ENCODE measurements at places on chromosomes 5 and 9.

DNA sequence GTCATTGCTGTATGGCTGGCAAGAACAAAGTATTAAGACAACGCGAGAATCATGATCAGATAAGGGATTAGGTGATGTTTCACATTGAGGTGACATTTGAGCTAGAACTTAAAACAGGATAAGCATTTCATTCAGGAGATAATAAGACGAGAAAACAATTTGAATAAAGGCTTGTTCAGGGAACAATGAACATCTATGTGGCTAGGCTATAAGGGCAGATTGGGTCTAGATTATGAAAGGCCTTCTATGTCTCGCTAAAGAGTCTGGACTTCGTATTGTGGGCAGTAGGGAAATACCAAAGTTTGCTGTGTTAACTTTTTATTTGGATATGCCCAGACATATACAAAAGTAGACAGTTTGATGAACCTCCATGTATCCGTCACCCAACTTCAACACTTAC, 6.9 kb downstream of the MRPL22 start:
- H3K4me1 ChIP-seq: no peaks in the 10 kb centered on the region
- no peaks in the 10 kb centered on the region for H3K36me3 ChIP-seq
- no peaks in the 10 kb centered on the region for H3K27me3 ChIP-seq
- no peak for DNase-seq

DNA sequence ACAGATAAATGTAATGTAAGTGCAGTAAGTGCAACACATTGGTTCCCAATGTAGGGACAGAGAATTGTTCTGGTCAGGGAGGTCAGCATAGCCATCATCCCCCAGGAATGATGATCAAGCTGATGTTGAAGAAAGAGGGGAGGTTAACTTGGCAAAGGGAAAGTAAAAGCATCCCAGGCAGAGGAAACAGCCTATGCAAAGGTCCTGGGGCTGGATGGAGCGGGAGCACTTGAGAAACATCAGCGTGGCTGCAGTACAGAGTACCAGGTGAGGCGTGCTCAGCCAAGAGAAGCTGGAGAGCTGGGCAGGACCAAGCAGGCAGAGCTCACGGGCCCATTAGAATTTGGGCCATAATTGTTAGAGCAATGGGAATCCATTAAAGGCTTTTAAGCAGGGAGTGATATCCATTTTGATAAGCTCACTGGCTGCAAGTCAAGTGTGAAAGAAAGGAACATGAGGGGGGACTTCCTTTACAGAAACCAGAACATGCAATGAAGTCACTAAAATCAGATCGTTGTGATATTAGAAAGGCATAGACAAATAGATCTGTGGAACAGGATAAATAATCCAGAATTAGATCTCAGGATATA, 50.1 kb upstream of the HAND1 start:
- DNase-seq: no peak
- no peaks in the 10 kb centered on the region for H3K36me3 ChIP-seq
- H3K4me1 ChIP-seq: no peaks in the 10 kb centered on the region
- H3K4me3 ChIP-seq: no peak overlapping the region

- no peaks in the 10 kb centered on the region for H3K4me1 ChIP-seq
- H3K36me3 ChIP-seq: no peaks in the 10 kb centered on the region
- DNase-seq: no peak
- no peaks in the 10 kb centered on the region for H3K27me3 ChIP-seq
Observed at GRCh38 chr5:43152946-43153345, 32.2 kb downstream of the ZNF131 start.

DNA sequence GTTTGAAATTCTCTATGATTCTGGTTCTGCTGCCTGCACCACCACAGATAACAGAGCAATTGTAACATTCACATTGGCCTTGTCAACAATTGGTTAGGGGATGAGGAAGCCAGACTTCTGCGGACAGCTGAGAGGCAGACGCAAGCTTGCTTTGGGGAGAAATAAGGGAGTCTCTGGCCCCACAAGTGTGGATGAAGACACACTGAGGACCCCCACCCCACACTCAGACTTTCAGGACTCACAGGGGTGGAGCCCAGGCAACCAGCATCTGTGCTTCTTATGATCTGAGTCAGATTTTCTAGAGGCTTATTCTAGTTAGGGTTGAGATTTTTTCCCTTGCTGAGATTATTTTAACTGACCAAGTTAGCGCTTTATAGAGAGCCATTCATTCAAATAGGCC, 140.3 kb upstream of the IRX2 start:
- H3K36me3 ChIP-seq: no peaks in the 10 kb centered on the region
- H3K27ac ChIP-seq: no peak overlapping the region
- no peaks in the 10 kb centered on the region for H3K4me1 ChIP-seq
- no peak overlapping the region for H3K4me3 ChIP-seq
- DNase-seq: no peak
- no peaks in the 10 kb centered on the region for H3K27me3 ChIP-seq

- no peak overlapping the region for H3K27ac ChIP-seq
- no peaks in the 10 kb centered on the region for H3K27me3 ChIP-seq
- DNase-seq: no peak
- no peak overlapping the region for H3K4me3 ChIP-seq
Observed at GRCh38 chr5:128216860-128217531, 133.4 kb downstream of the SLC12A2 start.

DNA sequence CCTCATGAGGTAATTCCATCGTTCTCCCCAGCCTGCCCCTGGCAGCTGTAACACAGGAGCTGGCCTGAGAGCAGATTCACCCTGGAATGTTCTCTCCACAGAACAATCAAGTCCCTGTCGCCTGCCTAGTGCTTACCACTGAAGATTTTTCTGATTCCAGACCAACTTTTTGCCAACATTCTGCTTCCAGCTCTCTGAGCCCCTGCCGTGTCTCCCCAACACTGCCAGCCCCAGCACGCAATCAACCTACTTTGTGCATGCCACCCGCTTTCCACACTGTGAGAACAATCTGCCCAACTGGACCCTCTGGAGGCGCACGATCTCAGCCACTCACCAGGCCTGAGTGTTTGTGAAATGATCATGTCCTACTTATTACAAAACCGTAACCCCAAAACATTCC, 62.6 kb downstream of the PSMB7 start:
- peaks cover 6% of the 10 kb centered on the region for H3K36me3 ChIP-seq
- DNase-seq: no peak
- no peak overlapping the region for H3K4me3 ChIP-seq
- H3K4me1 ChIP-seq: no peaks in the 10 kb centered on the region
- H3K27ac ChIP-seq: no peak overlapping the region

DNA sequence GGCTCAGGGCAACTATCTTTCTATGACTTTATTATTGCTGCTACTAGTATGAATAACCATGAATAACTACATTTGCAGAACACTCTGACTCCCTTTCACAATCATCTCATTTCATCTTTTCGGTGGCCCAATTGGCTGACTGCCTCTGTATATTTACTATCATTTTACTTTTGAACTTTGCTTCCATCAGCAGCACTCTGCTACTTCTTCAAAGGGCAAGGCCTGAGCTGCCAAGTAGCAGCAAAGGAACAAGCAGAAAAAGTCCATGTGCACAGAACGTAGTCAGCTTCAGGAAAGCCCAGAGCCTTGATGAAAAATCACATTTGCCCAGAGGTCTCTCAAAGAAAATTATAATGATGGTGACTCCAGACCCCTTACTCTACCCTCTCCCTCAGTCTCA, 214.5 kb upstream of the PUM3 start:
- no peak overlapping the region for H3K27ac ChIP-seq
- DNase-seq: no peak
- no peaks in the 10 kb centered on the region for H3K36me3 ChIP-seq
- H3K4me3 ChIP-seq: no peak overlapping the region
- no peaks in the 10 kb centered on the region for H3K4me1 ChIP-seq
- no peaks in the 10 kb centered on the region for H3K27me3 ChIP-seq

GRCh38 chr5:1914471-1914870, 31.7 kb upstream of the IRX4 start:
- no peaks in the 10 kb centered on the region for H3K4me1 ChIP-seq
- DNase-seq: no peak
- H3K4me3 ChIP-seq: no peak overlapping the region
- H3K27me3 ChIP-seq: no peaks in the 10 kb centered on the region
- H3K27ac ChIP-seq: no peak overlapping the region
- no peaks in the 10 kb centered on the region for H3K36me3 ChIP-seq

GRCh38 chr5:16291474-16291873, 111.9 kb upstream of the MARCHF11 start:
- H3K27me3 ChIP-seq: no peaks in the 10 kb centered on the region
- H3K36me3 ChIP-seq: no peaks in the 10 kb centered on the region
- H3K27ac ChIP-seq: no peak overlapping the region
- H3K4me1 ChIP-seq: no peaks in the 10 kb centered on the region
- no peak overlapping the region for H3K4me3 ChIP-seq
- no peak for DNase-seq

GRCh38 chr5:154309371-154309745, 118.8 kb downstream of the GALNT10 start:
- no peaks in the 10 kb centered on the region for H3K27me3 ChIP-seq
- H3K4me3 ChIP-seq: no peak overlapping the region
- H3K27ac ChIP-seq: no peak overlapping the region
- no peaks in the 10 kb centered on the region for H3K4me1 ChIP-seq

- DNase-seq: no peak
- no peak overlapping the region for H3K4me3 ChIP-seq
- H3K4me1 ChIP-seq: no peaks in the 10 kb centered on the region
- H3K27ac ChIP-seq: no peak overlapping the region
- no peaks in the 10 kb centered on the region for H3K36me3 ChIP-seq
Observed at GRCh38 chr5:133738271-133738670, 125.9 kb upstream of the FSTL4 start.

- H3K4me3 ChIP-seq: no peak overlapping the region
- H3K27me3 ChIP-seq: no peaks in the 10 kb centered on the region
- no peaks in the 10 kb centered on the region for H3K4me1 ChIP-seq
- no peak for DNase-seq
- no peak overlapping the region for H3K27ac ChIP-seq
- H3K36me3 ChIP-seq: no peaks in the 10 kb centered on the region
Observed at GRCh38 chr5:126938466-126938865, 91.9 kb downstream of the MARCHF3 start.

GRCh38 chr5:101782352-101783103, 513.6 kb downstream of the SLCO4C1 start:
- H3K27ac ChIP-seq: no peak overlapping the region
- H3K27me3 ChIP-seq: no peaks in the 10 kb centered on the region
- DNase-seq: no peak
- no peak overlapping the region for H3K4me3 ChIP-seq
- no peaks in the 10 kb centered on the region for H3K36me3 ChIP-seq
- no peaks in the 10 kb centered on the region for H3K4me1 ChIP-seq

DNA sequence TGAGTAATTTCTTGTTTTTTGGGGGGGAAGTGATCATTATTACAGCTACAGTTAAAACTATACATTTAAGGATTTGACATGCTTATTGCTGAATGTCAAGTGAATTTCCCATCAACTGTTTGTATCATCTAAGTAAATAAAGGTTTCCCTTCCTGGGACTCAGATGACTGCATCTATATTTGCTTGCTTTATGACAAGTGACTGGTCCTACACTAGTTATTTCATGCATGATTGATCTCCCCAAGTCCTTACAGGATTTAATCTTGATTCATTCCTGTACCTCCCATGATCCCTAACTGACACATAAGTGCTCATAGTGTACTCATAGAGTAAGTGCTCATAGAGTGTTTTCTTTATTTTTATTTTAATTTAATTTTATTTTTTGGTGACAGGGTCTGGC, 2.8 kb downstream of the TXNDC8 start:
- H3K4me3 ChIP-seq: no peak overlapping the region
- no peaks in the 10 kb centered on the region for H3K27me3 ChIP-seq
- no peaks in the 10 kb centered on the region for H3K36me3 ChIP-seq

DNA sequence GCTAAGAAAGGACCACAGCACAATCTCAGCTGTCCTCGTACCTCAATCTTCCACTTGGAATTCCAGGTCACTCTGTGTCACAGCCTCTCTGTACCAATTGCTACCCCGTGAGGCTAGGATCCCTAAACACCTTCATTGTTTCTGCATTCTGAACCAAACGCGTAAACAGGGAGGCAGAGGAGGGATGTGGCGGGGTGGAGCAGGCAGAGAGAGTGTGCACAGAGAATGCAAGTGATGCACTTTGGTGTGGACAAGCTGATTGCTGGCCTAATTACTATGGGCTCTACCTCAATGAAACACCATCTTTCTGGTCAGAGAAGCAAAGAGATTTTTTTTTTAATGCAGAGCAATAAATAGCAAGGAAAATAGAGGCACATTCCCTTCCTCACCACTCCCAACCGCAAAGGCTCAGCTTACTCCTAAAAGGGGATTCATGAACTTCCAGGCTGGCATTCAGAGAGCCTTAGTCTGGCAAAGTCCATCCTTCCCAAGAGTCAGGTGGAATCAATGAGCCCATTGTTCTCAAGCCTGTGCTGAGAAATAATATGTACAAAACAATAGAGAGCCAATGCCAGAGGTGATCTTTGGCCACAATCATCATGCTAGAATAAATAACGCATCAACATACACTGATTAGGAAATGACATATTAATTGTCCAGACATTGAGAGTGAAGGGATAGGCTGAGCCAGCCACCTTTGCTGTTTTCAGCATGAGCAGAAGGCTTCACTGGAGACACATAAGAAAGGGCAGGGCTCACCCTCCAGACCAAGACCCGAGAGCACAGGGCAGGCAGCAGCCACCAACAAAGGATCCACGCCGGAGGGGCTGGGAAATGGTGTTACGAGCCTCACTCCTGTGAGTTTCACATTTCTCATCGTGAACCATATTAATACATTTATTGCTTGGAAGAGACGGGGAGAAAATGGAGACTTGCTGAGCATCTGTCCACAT, 278.8 kb downstream of the ENC1 start:
- no peak overlapping the region for H3K27ac ChIP-seq
- no peak overlapping the region for H3K4me3 ChIP-seq
- H3K27me3 ChIP-seq: no peaks in the 10 kb centered on the region
- no peaks in the 10 kb centered on the region for H3K36me3 ChIP-seq
- H3K4me1 ChIP-seq: peaks cover 5% of the 10 kb centered on the region

GRCh38 chr5:132498152-132498551, 7.6 kb upstream of the IRF1 start:
- peaks cover 31% of the 10 kb centered on the region for H3K4me1 ChIP-seq
- DNase-seq: peak; percentile 26
- no peaks in the 10 kb centered on the region for H3K27me3 ChIP-seq
- peak overlapping the region; percentile 91 for H3K27ac ChIP-seq
- H3K4me3 ChIP-seq: no peak overlapping the region
- no peaks in the 10 kb centered on the region for H3K36me3 ChIP-seq
